A549 (cell line): ENCODE measurements at places on chromosomes 12 and 14.

- DNase-seq, result no peak
Observed at GRCh38 chr14:89279649-89280232, 137.3 kb downstream of the FOXN3 start.

DNA sequence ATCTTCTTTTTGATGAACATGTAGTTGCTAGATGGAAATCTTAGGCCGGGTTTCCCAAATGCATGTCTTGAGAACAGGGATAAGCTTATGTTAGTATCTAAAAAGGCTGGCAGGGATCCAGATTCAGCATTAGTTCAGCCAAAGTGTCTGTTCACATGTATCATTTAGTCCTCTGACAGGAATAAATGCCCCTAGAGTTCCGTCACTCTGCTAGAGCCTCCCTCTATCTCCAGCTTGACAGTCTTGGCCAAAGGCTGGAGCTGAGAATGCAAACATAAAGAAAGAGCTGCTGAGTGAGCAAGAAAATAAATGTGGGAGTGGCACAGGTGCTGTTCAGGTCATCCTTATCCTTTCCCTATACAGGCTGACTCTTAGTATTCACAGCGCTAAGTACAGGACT is 13.8 kb upstream of the NELL2 start:
- no peak for DNase-seq

DNA sequence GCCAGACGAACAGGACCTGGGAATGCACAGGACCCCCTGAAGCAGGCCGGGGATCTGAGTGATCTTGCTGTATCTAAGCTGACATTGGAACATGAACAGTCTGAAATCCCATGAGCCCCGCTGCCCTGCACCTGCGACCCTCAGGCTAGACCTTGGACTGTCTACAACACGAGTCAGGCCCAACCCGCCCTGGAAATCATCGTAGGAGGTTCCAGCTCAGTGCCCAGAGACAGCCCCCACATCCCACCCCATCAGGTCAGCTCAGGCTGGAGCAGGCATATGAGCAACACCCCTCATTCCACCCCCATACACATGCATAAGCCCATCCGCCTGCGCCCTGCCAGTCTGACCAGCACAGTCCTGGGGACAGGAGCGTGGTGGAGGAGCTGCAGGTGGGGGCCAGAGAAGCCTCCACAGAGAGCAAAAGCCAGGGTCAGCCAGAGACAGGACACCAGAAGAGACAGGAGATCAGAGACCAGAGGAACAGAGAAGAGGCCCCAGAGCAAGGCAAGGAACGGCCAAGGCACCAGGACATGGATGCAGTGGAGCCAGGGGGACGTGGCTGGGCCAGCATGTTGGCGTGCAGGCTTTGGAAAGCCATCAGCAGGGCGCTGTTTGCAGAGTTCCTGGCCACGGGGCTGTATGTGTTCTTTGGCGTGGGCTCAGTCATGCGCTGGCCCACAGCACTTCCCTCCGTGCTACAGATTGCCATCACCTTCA is at the start of gene AQP6:
Gene AQP6 (plus strand): TSS at position 307 of the 720 bp plus-strand sequence. CDS start 227 bp downstream, at position 534.
- DNase-seq, result no peak

DNA sequence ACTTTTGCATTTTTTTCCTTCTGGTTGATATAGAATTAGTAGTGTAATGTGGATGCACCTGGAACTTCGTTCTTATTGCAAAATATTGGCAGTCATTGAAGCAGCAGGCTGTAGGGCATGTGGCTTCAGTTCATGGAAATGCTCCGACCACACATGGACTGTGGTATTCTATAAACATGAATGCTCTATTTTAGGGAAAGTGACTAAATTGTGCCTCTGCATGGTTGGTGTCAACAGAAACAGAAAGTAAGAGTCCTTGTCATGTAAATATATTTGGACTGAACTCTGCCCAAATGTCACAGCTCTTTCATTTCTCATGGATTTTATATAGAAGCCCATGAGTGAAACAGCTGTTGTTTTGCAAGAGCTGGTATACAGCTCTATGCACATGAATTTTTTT is 917.0 kb downstream of the LRFN5 start:
- DNase-seq, result no peak

- no peak for DNase-seq
Observed at GRCh38 chr12:92696216-92696615, 6.6 kb upstream of the PLEKHG7 start.
